Renal pelvis (tissue), 12 donors: ENCODE measurements at places on chromosomes 12 and 14. TPM values are rescaled to one million over a fixed set of nuclear protein-coding genes. Genes with fewer than 3 reads are reported as not detected.

DNA sequence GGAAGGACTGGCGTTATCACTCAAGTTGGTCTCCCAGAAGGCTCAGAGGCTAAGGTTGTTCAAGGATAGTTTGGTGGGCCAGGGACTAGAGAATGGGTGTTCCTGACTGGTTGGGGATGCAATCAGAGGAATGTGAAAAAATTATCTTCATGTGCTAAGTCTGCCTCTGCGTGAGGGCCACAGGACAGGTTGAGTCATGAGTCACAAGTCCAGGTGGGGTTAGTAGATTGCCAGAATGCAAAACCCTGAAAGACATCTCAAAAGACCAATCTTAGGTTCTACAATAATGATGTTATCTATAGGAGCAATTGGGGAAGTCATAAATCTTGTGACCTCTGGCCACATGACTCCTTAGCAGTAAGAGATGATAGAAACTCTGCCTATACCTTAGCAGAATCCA, 220.1 kb upstream of the EEA1 start:
- DNase-seq, result no peak

- no peak for DNase-seq
These were observed 146.5 kb downstream of the KIF26A start for GRCh38 chr14:104284636-104285507.

GRCh38 chr14:25048170-25049016, 1.6 kb downstream of the STXBP6 start:
- DNase-seq, result no peak

GRCh38 chr14:75222208-75222701, 45.8 kb upstream of the TMED10 start:
- no peak for DNase-seq

- no peak for DNase-seq
These were observed 6.8 kb upstream of the PSMA6 start for GRCh38 chr14:35285168-35286002.

GRCh38 chr12:6759741-6760140, 6.4 kb upstream of the PTMS start:
- DNase-seq, result no peak

DNA sequence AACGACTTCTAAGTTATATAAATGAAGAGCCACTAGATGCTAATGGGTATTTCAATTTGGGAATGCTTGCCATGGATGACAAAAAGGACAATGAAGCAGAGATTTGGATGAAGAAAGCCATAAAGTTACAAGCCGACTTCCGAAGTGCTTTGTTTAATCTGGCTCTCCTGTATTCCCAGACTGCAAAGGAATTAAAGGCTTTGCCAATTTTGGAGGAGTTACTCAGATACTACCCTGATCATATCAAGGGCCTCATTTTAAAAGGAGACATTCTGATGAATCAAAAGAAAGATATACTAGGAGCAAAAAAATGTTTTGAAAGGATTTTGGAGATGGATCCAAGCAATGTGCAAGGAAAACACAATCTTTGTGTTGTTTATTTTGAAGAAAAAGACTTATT, 52.8 kb downstream of the TMTC3 start:
- no peak for DNase-seq

The LIN7A gene
- polyA plus RNA-seq, result 21.2 TPM

DNA sequence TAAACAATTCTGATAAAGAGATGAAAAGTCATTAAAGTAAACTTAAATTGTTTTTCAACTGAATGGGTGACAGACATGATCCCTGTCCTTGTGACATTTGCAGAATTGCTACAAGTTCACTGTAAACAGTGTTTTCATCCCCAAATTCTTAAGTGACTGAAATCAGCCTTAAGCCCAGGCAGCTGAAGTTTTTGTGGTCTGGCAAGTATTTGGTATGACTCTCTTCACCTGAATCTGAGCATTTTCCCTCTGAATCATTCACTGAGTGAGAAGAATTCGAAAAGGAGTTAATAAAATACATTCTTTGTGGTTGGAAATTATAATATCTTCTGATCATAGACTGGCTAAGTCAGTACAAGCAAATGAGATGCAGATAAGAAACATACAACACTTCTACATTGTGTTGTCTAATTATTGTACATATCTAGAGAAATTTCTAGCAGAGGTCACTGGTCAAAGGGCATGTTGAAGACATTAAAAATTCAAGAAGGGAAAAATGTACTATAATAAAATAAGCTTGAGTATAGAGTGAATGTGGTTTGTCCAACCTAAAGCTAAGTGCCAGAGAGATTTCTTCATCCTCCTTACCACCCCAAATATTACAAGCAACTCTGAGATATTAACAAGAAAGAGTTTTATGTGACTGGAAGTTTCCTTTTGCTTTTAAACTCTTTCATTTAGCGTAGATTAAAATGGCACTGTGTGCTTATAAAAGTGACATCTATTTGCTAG, 177.8 kb upstream of the DIO2 start:
- no peak for DNase-seq

The ACSM4 gene
- not detected for polyA plus RNA-seq

DNA sequence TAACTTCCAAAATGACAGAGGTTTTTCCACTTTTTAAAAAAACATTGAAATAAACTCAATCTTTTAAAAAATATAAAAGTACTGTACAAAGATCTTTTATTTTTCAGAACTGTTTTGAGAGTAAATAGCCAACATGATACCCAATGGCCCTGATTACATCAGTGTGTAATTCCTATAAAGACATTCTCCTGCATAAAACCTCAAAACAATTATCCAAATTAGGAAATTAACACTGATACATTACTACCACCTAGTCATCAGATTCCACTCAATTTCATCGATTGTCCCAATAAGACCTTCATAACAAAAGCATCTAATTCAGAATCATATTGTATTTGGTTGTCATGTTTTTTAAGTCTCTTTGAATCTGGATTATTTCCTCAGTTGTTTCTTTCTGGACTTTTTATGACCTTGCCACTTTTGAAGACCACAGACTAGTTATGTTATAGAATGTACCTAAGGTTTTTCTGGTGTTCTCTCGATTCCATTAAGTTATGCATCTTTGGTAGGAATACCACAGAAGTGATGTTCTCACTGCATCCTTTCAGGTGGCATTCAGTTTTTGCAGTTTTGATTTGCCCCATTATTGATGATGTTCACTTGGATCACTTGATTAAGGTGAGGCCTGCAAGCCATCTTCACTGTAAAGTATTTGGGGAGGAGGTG, 4.0 kb upstream of the YEATS4 start:
- DNase-seq, result no peak

The RNASE9 gene
- polyA plus RNA-seq, result not detected
